HS-5 (cell line): ENCODE measurements at places on chromosomes 4 and X.

- DNase-seq, result no peak
These were observed 4.3 kb downstream of the OCIAD2 start for GRCh38 chr4:48902266-48902665.

GRCh38 chrX:8783097-8783713, 18.0 kb downstream of the FAM9A start:
- DNase-seq, result no peak

GRCh38 chrX:49862093-49862492, 17.2 kb upstream of the USP27X start:
- no peak for DNase-seq

DNA sequence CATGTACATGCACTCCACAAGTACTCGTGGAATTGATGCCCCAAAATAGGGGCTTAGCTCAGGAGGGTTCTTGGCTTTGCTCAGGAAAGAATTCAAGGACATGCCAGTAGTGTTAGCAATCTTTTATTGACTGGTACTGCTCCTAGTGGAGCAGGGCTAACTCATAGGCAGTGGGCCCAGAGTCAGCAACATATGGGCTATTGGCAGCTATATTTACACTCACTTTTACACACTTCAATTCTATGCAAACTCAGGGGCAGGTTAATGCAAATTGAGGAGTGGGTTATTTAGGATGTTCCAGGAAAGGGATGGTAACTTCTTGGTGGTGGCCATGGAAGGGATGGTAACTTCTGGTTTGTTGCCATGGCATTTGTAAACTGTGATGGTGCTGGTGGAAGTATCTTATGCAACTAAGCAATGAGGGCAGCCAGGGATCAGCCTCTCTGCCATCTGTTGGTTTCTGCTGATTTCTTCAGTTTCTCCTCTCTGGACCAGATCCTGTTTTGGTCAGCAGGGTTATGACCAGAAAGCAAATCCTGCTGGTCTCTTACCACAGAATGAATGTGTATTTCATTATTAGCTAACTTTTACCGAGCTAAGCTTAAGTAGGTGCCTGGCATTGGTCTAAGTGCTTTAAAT, 69.2 kb upstream of the FAT1 start:
- DNase-seq, result no peak

DNA sequence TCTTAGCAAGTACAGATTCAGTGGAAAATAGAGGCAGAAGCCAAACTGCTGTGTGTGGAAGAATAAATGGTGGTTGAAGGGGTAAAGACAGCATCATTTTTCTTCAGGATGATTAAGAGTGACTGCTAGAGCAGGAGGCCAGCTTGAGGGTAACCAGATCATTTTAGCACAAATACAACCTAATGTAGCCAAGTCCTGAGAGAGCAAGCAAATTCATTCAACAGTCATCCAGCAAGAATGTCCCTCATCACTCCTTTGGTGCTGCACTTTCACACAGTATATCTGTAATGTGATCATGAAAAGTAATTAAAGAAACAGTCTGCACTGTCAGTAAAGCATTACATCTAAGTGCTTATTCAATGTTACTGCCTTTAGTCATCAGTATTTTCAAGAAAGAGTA, 44.8 kb downstream of the NPFFR2 start:
- peak; percentile 9 for DNase-seq

DNA sequence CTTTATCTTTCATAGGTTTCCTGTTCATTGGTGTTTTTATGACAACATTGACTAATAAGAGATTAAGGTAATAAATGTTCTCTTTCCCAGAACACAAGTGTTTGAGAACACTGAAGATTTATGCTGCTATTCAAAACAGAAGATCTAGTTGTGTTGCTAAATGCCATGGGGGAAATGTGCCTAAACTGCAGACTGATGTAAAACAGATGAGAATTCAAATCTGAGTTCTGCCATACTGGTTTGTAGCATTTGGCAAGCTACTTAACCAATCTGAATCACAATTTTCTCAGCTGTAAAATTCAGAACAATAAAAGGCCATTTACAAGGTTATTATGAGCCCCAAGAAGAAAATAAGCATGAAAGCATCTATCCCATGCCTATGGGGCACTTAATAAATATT, 2.3 kb downstream of the SLC10A6 start:
- DNase-seq, result no peak

DNA sequence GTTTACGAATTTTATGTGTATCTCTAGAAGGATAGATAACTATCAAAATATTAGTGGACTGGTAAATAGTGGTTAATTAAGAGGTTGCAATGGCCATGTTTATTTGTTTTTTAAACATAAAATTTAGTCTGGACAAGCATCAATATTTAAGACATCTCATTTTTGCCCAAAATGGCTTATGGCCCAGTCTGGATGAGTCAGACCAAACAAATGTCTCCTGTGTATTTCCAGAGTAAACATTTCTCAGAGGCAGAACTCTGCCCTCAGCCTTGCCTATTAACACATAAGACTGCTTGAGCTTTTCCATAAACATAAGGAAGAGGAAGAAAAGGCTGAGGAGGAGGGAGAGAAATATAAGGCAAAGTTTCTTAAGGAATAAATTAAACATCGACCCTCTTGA, 277.1 kb upstream of the DIAPH2 start:
- peak; percentile 5 for DNase-seq

DNA sequence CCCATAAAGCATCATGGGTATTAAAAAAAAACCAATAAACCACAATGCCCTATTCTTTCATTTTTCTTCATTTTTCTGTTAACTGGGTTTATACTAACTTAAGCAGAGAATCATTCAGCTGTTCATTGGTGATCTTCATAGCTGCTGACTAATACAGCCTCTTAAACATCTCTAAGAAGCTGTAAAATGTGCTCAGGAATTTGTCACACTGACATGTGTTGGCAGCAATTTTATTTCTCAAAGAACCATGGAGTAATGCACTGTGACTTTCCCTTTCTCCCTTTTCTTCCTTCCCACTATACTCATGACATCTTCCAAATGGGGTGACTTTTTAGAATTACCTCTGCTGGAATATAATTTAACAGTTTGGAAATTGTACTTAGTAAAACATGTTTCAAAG, 315.4 kb downstream of the ANTXR2 start:
- DNase-seq, result no peak

GRCh38 chr4:117983541-117984365, 50.5 kb upstream of the NDST3 start:
- DNase-seq, result no peak

- no peak for DNase-seq
These were observed 582.3 kb downstream of the KCNIP4 start for GRCh38 chr4:21366312-21366711.

- peak; percentile 59 for DNase-seq
These were observed 139.6 kb downstream of the SOWAHB start for GRCh38 chr4:76758290-76758882.

GRCh38 chr4:53060278-53060677, 198.2 kb downstream of the RASL11B start:
- DNase-seq, result no peak

- no peak for DNase-seq
These were observed 6.6 kb downstream of the SMS start for GRCh38 chrX:21946925-21947641.

DNA sequence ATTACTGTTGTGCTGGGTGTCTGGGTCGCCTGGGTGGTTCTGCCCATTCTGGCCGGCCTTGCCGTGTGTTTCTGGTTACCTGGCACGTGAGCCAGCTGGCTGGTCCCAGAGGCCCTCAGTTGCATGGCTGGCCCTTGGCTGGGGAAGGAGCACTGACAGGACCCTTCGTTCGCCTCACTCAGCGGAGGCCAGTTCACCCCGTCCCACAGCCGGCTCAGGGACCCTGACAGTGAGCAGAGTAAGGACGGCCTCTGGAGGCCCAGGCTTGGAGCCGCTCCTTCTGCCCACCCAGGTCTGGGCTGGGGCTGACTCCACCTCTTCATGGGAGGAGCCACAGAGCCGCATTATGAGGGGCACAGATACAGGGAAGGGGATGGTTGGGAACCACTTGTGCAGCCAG, 20.3 kb upstream of the HGFAC start:
- DNase-seq, result no peak

- no peak for DNase-seq
These were observed 149.5 kb downstream of the PJA1 start for GRCh38 chrX:69015564-69016292.

DNA sequence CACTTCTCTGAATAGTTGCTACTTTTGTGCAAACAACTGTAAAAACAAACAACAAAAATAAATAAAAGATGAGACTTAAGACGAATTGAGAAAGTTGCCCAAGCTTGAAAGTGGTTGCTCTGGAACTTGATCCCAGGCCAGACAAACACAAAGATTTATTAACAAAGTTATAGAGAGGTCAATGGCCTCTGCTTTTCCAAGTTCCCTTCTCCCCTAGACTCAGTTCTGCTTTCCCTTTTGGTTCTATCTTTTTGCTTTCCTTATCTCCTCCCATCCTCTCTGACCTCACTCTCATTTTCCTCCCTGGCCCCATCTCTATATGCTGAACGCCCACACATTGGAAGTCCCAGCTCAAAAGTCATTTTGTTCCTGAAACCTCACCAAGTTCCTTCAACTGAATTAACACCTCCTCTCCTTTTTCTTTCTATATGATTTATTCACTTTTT, 82.7 kb downstream of the MXRA5 start:
- no peak for DNase-seq

GRCh38 chrX:104864296-104864695, 298.3 kb downstream of the IL1RAPL2 start:
- no peak for DNase-seq

DNA sequence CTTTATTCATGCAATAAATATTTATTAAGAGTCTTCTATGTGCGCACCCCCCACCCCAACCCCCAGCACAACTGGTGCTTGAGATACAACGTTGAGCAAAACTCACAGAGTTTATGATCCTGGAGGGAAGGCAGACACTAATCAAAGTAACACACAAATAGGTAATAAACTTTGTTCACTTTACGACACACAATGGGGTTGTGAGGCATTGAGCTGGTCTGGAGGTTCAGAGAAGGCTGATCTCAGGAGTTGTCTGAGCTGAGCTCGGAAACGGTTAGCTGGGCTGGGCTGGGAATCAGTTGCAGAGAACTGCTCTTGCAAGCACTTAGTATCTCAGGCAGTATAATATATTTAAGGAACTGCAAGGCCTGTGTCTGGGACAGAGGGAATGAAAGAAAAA, 238.5 kb downstream of the SCFD2 start:
- DNase-seq, result no peak

DNA sequence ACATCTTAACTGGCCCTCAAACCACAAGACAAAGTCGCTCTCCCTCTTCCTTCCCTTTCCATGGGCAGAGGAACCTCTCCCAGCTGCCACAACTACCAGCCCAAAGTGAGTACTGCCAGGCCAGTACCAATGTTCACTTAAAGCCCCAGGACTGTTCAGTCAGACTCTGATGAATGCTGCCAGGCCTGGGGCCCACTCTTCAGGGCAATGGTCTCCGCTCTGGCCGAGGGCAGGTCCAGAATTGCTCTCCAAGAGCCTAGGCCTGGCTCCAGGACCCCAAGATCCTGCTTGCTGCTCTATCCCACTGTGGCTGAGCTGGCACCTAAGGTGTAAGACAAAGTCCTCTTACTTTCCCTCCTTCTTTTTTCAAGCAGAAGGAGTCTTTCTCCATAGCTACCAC, 790.9 kb downstream of the KLHL13 start:
- no peak for DNase-seq

DNA sequence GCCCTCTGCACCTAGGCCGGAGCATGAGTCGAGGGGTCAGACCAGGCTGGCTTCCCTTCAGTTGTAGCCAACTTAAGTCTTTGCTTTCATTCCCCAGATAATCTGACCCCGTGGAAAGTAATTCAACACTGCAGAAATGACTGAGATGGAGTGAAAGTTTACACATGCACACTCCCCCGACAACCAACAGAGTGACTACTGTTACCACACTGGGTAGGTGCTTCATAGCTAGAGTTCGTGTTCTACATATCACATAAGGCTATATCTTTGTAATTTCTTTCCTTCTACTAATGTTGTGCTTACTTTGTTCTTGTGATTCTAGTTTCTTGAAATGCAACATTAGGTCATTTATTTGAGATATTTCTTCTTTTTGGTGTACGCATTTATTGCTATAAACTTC, 7.2 kb upstream of the CTAG2 start:
- no peak for DNase-seq

DNA sequence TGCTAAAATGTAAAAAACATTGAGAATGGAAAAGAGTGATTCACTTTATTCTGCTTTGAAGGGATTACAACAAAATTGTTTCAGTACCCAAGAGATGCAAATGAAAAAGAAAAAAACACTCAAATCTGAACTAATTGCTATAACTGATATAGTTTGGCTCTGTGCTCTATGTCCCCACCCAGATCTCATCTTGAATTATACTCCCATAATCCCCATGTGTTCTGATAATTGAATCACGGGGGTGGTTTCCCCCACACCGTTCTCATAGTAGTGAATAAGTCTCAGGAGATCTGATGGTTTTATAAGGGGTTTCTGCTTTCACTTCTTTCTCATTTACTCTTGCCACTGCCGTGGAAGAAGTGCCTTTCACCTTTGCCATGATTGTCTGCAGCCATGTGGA, 213.6 kb upstream of the GALNTL6 start:
- no peak for DNase-seq

DNA sequence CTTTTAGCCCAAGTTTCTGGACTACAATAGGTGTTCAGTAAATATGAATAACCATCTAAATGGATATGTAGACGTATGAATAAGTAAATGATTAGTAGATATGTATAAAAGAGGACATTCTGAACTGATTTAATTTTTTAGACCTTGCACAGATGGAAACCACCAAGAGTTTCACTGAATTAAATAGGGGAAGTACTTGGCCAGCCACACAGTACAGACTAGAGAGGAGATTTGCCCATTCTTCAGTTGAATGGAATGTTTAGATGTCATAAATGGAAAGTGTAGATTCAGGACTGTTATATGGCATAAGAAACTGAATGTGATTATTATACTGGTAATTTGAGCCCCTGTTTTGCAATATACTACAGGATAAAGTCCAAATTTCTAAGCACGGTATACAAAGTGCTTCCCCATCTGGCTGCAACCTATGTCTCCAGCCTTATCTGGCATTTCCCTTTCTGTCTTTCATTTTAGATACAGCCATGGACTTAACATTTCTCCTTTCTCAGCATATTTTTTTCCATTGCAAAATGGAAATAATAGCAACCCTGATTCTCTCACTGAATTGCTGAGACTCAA, 137.8 kb upstream of the HS3ST1 start:
- DNase-seq, result no peak

DNA sequence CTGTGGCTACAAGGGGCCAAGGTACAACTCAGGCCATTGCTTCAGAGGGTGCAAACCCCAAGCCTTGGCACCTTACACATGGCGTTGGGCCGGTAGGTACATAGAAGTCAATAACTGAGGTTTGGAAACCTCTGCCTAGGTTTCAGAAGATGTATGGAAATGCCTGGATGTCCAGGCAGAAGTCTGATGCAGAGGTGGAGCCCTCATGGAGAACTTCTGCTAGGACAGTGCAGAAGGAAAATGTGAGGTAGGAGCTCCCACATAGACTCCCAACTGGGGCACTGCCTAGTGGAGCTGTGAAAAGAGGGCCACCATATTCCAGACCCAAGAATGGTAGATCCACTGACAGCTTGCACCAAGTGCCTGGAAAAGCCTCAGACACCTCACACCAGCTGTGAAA, 92.1 kb upstream of the SFRP2 start:
- DNase-seq, result no peak

- no peak for DNase-seq
These were observed 64.8 kb downstream of the HPGD start for GRCh38 chr4:174457468-174457867.

- DNase-seq, result no peak
These were observed 82.2 kb downstream of the MAML3 start for GRCh38 chr4:140071806-140072205.
